ENCODE measurements at places on chromosomes 5 and 9.

DNA sequence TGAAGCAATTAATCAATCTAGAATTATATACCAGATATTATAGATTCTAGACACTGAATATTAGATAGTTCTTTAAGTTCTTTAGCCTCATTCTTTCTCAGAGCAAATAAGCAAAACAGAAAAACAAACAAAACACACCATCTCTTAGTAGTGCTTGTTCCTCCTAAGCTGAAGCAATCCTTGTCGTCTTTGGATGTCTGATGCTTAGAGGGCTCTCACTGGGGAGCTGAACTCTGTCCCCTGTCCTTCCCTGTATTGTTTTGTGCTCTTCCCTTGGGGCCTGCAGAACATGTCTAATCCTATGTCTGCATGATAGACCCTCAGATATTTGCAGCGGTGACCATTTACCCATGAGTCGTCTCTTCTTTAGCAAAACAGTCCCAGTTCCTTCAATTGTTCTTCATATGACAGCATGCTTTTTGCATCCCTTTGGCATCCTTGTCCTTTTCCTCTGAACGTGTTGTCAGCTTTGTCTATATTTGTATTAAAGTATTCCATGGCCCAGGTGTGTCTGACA lies 114.3 kb downstream of the ARHGEF28 start:
- DNase-seq, result no peak

GRCh38 chr9:69173497-69173890 lies 583 bp upstream of the TJP2 start:
- no peak for DNase-seq

DNA sequence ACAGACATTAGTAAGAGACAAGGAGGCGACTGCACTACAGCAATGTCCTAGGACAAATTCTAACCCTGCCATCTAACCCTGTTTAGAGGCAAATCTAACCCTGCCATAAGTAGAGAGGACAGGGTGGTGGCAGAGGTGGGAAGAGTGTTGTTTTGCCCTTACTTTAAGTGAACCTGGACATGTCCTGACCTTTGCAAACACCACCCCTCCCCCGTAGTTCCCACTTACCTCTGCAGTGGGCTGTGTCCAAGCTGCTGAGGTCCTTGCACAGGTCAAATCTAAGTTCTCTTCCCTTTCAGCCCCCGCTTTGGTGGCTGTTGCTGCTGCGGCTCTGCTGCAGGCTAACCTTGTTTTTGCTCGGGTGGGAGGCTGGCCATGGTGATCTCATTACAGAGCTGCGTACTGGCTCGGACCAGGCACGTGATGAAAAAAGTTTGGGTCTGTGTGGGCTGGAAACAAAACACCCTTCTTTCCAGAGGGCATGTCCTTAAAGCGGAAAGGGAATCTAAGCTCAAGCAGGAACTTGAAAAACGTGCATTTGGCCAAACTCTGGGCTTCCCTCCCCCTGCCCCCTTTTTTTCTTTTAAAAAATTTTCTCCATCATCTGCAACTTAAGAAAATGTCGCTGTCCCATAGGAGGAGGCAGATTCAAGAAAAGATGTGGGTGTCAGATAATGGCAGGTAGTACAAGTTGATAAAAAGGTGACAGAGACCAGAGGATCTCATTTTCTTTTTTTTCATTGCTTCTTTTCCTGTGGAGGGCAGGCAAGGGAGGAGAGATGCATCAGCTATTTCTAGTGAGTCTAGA lies at the start of gene FAXDC2:
TSS of gene FAXDC2 (minus strand) at position 349 of the 808 bp plus-strand sequence. CDS start 12,425 bp downstream, outside the sequence.
- DNase-seq, result no peak

DNA sequence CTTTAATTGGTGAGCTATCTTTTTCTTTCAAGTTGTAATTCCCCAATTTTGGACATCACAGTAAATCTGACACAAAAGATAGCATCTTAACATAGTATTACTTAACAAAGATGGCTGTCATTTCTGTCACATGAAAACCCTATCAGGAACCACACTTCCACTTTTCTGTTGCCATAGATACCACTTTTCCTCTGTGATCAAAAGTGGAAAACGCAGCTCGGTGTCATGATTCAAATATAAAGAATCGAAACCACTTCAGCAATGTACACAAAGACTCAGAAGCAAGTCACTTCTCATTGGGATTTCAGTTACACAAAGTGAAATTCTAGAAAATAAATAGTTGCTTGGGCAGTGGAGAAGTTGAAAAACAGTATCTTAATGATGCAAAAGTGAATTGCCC lies 524.9 kb upstream of the ITGA1 start:
- peak; percentile 85 for DNase-seq

- DNase-seq, result peak; percentile 16
Observed at GRCh38 chr5:88833371-88834130, 49.4 kb downstream of the MEF2C start.

DNA sequence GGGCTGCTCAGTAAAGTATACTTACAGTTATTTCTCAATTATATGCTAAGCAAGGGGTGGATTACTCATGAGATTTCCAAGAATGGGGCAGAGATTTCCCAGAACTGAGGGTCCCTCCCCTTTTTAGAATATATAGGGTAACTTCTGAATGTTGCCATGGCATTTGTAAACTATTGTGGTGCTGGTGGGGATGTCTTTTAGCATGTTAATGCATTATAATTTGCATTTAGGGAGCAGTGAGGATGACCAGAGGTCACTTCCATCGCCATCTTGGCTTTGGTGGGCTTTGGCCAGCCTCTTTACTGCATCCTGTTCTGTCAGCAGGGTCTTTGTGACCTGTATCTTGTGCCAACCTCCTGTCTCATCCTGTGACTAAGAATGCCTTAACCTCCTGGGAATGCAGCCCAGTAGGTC lies 35.5 kb downstream of the TTC1 start:
- no peak for DNase-seq

GRCh38 chr9:24007185-24007584 lies 181.1 kb upstream of the ELAVL2 start:
- no peak for DNase-seq

GRCh38 chr9:101514071-101514470 lies 19.6 kb upstream of the RNF20 start:
- DNase-seq, result no peak

- DNase-seq, result no peak
Observed at GRCh38 chr9:28031521-28032267, 458.4 kb upstream of the C9orf72 start.

DNA sequence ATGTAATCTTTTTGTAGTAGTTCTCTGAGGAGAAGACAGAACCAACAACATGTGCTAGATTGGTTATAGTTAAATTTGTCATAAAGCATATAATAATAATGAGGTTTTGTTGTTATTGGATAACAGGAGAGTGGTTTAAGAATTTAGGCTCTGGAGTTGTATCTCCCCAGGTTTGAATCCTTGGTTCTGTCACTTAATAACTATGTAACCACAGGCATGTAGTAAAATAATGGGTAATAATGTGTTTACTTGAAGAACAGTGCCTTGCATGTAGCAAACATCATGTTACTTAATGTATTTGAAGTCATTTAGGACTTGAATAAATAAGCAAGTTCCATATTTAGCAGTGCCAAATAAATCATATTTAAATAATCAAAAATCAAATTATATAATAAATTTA lies 55.8 kb downstream of the NSD1 start:
- DNase-seq, result no peak

- DNase-seq, result no peak
Observed at GRCh38 chr9:121285835-121286687, 18.1 kb downstream of the GSN start.

DNA sequence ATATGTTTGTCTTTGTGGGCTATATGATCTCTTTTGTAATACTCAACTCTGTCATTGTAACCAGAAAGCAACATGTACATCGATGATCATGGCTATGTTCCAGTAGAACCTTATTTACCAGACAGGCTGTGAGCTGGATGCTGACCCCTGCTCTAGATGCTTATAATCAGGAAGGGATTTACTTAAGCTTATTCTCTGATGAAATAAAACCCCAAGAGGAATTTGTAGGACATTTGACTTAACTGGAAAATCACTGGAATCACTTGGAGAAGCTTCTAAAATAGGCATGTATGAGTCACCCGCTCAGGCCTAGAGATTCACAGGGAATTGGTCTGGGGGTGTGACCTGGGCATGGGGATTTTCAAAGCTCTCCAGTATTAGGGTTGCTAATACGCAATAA lies 285.8 kb upstream of the ZNF608 start:
- DNase-seq, result no peak

DNA sequence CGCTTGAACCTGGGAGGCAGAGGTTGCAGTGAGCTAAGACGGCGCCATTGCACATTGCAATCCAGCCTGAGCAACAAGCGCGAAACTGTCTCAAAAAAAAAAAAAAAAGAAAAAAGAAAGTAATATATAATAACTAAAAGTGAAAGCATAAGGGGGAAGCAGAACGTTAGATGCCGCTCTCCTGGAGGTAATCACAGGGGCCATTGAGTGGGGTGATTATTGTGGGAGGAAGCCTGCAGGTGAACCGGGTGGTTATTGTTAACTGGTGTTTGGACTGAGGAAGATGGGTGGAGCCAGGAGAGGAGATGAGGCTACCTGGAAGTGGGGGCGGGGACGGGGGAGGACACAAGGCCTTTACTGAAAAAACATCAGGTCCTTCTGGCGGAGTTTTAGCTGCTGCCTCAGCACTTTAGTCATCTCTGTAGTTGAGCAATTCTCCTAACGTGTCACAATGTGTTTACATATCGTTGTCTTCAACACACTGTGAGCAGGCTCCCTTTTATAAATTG lies 5.3 kb upstream of the TJP2 start:
- DNase-seq, result peak; percentile 45

- DNase-seq, result no peak
Observed at GRCh38 chr5:88474574-88474973, 205.9 kb upstream of the TMEM161B start.

GRCh38 chr9:29838491-29839020 lies 2265.3 kb upstream of the C9orf72 start:
- no peak for DNase-seq

DNA sequence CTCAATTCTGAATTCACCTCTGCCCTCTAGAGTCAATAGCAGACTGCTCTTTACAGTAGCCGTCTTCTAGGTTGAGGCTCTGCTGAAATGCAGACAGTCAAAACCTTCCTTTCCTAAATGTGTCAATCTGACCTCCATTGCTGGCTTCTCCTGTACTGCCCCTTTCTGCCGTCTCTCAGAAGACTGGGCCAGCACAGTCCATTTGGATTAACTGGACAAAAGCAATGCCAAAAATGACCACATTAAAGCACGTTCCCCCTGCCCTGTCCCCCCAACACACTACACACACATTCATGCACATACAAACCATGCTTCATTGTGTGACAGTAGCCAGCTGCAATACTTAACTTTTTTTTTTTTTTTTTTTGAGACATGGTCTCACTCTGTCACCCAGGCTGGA lies 130.2 kb upstream of the LIFR start:
- no peak for DNase-seq

- DNase-seq, result no peak
Observed at GRCh38 chr5:116814626-116815385, 240.2 kb upstream of the SEMA6A start.

DNA sequence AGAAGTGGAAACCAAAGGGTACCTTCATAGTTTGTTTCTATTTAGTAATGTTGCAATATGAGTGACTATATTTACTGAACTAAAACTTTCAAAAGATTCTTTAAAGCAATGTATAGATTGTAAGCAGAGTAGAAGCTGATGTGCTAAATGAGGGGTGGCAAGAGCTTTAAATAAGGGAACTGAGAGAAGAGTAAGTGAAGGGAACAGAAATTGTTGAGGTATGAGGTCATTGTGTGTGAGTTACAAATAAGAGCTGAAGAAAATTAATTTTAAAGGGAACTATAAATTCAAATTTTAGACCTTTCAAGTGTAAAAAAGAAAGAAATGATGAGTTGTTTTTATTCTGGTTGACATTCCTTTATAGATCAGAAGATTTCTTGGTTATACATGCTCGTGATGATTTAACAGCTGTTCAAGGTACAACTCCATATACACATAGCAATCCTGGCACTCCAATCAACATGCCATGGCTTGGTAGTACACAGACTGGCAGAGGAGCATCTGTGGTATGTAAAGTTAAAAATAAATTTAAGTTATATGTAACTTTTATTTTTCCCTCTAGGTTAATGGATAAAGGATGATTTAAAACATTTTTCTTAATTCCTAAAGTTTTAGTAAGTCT lies 135.1 kb upstream of the TNFAIP8 start:
- DNase-seq, result no peak

GRCh38 chr9:38639577-38639940 lies 19.2 kb upstream of the ANKRD18A start:
- DNase-seq, result no peak

DNA sequence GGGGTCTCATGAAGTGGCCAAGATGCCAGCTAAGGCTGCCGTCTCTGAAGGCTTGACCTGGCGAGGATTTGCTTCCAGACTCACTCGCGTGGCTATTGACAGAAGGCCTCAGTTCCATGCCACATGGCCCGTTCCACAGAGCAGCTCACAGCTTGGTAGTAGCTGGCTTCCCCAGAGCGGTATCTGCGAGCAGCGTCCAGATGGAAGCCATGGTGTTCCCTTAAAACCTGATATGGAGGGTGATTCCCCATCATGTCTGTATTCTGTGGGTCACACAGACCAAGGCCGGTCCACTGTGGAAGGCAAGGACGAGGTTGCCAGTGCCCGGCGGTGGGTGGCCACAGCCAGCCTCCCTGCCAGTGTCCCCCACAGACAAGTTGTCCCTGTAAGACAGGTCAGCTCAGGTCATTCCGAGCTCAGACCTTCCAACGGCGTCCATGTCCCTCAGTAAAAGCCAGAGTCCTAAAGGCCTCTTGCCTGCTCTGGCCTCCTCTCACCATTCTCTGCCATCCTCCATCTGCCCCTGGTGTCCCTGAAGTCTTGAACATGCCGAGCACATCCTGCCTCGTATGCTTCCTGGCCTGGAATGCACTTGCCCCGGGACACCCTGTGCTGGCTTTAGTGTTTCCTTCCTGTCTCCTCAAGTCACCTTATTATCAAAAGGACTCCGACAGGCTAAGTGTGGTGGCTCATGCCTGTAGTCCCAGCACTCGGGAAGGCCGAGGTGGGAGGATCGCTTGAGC lies 61.3 kb upstream of the LRRTM2 start:
- DNase-seq, result no peak

GRCh38 chr5:11719888-11720481 lies 184.3 kb downstream of the CTNND2 start:
- no peak for DNase-seq

DNA sequence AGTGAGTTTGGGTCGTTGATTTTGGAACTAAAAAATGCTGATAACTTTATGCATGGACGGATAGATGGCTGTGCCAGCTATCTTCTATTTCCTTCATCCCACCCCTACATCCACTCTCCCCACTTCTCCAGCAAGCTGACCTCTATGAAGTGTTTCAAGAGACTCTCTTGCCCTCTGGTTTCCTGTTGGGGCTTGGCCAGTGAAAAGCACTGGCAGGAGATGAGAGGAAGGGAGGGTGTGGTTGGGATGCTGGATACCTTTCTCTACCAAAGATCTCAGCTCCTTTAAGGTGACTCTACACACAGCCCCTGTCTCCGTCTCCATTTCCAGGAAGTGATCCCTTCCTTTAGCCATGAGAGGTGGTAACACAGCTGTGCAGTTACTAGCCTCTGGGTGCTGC lies 30.0 kb upstream of the JMY start:
- DNase-seq, result no peak

DNA sequence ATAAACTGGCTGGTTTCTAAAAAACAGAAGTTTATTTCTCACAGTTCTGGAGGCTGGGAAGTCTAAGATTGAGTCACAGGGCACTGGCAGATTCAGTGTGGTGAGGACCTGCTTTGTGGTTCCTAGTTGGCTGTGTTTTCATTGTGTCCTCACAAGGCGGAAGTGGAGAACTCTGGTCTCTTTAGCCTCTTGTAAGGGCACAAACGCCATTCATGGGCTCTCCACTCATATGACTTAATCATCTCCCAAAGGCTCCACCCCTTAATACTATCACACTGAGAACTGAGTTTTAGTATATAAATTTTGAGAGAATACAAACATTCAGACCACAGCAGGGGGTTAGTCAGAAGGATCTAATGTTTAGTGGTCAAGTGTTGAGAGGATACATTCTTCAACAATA lies 208.2 kb downstream of the SEC61B start:
- DNase-seq, result no peak
